SW 1271 (cell line): ENCODE measurements at places on chromosomes 1 and 21.

DNA sequence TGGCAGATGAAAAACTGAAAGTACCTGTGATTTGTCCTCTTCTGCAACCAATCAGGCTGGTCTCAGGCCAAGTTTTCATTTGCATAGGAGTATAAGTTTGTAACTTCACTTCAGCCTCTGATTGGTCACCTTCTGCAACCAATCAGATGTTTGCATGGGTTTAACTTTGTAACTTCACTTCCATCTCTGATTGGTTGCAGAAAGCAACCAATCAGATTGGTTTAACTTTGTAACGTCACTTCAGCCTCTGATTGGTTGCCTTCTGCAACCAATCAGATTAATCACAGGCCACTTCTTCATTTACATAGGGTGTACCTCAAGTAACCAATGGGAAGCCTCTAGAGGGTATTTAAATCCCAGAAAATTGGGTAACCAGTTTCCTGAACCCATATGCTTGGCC, 18.9 kb upstream of the TUT4 start:
- no peak for DNase-seq

- no peak for DNase-seq
Observed at GRCh38 chr1:234537236-234537635, 58.3 kb upstream of the TARBP1 start.

GRCh38 chr1:95002164-95002539, 70.6 kb downstream of the ALG14 start:
- no peak for DNase-seq

- no peak for DNase-seq
Observed at GRCh38 chr21:17699524-17700189, 87.0 kb upstream of the BTG3 start.

DNA sequence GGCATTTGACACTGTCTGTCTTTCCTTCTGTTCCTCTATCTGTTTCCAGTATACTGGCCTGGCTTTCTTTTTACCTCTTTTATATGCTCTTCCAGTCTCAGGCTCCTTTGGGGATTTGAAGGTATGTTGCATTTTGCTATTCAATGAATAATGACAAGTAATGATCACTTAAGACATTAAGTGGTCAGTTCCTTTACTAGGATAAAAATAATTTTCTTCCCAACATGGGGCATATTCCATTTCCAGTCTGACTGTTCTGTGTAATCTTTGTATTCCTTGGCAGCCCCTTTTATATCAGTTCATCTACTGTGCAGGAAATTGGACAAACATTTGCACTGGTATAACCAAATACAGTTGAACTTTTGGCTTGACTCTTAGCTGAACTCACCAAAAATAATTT, 15.6 kb downstream of the METTL18 start:
- no peak for DNase-seq

GRCh38 chr1:201381130-201381529, 3.6 kb upstream of the TNNT2 start:
- DNase-seq, result no peak

DNA sequence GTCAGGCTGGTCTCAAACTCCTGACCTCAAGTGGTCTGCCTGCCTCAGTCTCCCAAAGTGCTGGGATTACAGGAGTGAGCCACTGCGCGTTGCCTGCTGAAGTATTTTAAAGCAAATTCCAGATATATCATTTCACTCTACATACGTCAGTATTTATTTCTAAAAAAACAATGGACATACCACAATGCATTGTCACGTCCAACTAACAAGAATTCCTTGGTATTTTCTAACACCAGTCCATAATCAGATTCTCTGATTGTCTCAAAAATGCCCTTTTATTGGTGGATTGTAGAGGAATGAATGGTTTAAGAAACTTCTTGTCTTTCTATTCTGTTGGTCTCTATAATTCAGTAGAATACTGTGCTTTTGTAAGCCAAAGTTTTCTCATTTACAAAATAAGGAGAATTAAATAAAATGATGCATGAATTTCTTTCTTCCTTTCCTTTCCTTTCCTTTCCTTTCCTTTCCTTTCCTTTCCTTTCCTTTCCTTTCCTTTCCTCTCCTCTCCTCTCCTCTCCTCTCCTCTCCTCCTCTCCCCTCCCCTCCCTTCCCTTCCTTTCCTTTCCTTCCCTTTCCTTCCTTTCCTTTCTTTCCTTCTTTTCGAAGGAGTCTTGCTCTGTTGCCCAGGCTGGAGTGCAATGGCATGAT, 55.8 kb downstream of the VPS13D start:
- DNase-seq, result no peak

GRCh38 chr1:150808121-150808520, at the start of gene CTSK:
Gene CTSK (minus strand): TSS chr1:150808260. CDS start chr1:150806805, 1,455 bp downstream.
- DNase-seq, result no peak
